Myocyte (in vitro differentiated cells): ENCODE measurements at places on chromosomes 4 and X. TPM values are rescaled to one million over a fixed set of nuclear protein-coding genes. Genes with fewer than 3 reads are reported as not detected.

The HMX1 gene
- total RNA-seq: not detected in 2 replicates

The UGT2A1 gene
- not detected in 2 replicates for total RNA-seq

The USP17L25 gene
- not detected in 2 replicates for total RNA-seq

The RNF175 gene
- not detected in 2 replicates for total RNA-seq

The PRR32 gene
- 0.26 TPM in 1 of 2 replicates, not detected in the other for total RNA-seq

The NAP1L5 gene
- 7.4 and 8.3 TPM in 2 replicates for total RNA-seq

The SPACA5B gene
- not detected in 2 replicates for total RNA-seq

The PFKFB1 gene
- total RNA-seq: 0.16 TPM in 1 of 2 replicates, not detected in the other

The PRRG1 gene
- 18.1 and 35.9 TPM in 2 replicates for total RNA-seq

The LRIT3 gene
- total RNA-seq: 0.03 TPM in 1 of 2 replicates, not detected in the other

The REPS2 gene
- 2.1 and 4.9 TPM in 2 replicates for total RNA-seq

The XAGE1A gene
- total RNA-seq: not detected in 2 replicates

The SAGE1 gene
- not detected in 2 replicates for total RNA-seq

The FRMPD4 gene
- total RNA-seq: 0.56 and 0.68 TPM in 2 replicates

The MAGEA2 gene
- not detected in 2 replicates for total RNA-seq

The PAGE4 gene
- total RNA-seq: not detected in 2 replicates

The ERAS gene
- not detected in 2 replicates for total RNA-seq

The RHOXF2B gene
- not detected in 2 replicates for total RNA-seq

The CYBB gene
- 0.05 and 0.08 TPM in 2 replicates for total RNA-seq

The YIPF6 gene
- total RNA-seq: 37.3 and 38.4 TPM in 2 replicates

The NAA11 gene
- total RNA-seq: not detected in 2 replicates

The CCSER1 gene
- not detected in 2 replicates for total RNA-seq

The MAP7D3 gene
- total RNA-seq: 11.0 and 14.3 TPM in 2 replicates

The EDNRA gene
- 22.3 and 42.8 TPM in 2 replicates for total RNA-seq

The PLCXD1 gene
- 2.0 and 4.9 TPM in 2 replicates for total RNA-seq

The NSUN7 gene
- total RNA-seq: not detected in 2 replicates

The GAGE12J gene
- total RNA-seq: not detected in 2 replicates

The ODAPH gene
- 0.13 TPM in 1 of 2 replicates, not detected in the other for total RNA-seq

The COL25A1 gene
- 25.0 and 85.7 TPM in 2 replicates for total RNA-seq

The IL1RAPL1 gene
- not detected in 2 replicates for total RNA-seq

The NUP62CL gene
- 0.13 TPM in 1 of 2 replicates, not detected in the other for total RNA-seq

The UGT2B28 gene
- total RNA-seq: not detected in 2 replicates

The EFHC2 gene
- 0.21 and 0.47 TPM in 2 replicates for total RNA-seq

The TMPRSS11A gene
- not detected in 2 replicates for total RNA-seq

The MAGEB17 gene
- not detected in 2 replicates for total RNA-seq

The GABRB1 gene
- total RNA-seq: not detected in 2 replicates

The GPM6B gene
- 102 and 159 TPM in 2 replicates for total RNA-seq

The FOXR2 gene
- not detected in 2 replicates for total RNA-seq

The USP26 gene
- not detected in 2 replicates for total RNA-seq

The PRKG2 gene
- total RNA-seq: 0.32 TPM in 1 of 2 replicates, not detected in the other

The CT45A7 gene
- total RNA-seq: not detected in 2 replicates

The C4orf54 gene
- 2.7 and 8.5 TPM in 2 replicates for total RNA-seq

The ETDA gene
- total RNA-seq: not detected in 2 replicates

The DRD5 gene
- not detected in 2 replicates for total RNA-seq

The WAS gene
- 0.19 TPM in 1 of 2 replicates, not detected in the other for total RNA-seq

The LRRC66 gene
- total RNA-seq: 0.94 and 2.2 TPM in 2 replicates

The SPATA4 gene
- total RNA-seq: 1.3 TPM in 1 of 2 replicates, not detected in the other

The LUZP4 gene
- total RNA-seq: not detected in 2 replicates

The RBM3 gene
- total RNA-seq: 57.4 and 69.8 TPM in 2 replicates

The CENPVL3 gene
- total RNA-seq: 0.21 and 0.31 TPM in 2 replicates
